Amniotic stem cell (primary cell): ENCODE measurements at places on chromosomes 5 and 9.

DNA sequence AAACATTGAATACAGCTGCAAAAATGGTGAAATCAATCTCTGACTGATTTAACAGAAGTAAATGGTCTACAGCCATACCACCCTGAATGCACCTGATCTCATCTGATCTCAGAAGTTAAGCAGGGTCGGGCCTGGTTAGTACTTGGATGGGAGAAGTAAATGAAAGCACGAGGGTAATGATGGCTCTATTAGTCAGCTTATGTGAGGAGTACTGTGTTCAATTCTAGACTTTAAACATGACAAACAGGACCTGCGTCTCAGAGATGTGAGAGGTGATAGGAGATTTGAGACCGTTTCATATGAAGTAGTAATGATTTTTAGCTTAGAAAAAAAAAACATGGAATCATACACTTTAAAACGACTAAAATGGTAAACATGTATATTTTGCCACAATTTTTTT is 77.1 kb upstream of the SUSD1 start:
- DNase-seq, result no peak

GRCh38 chr9:70111641-70112236 is 68.1 kb downstream of the MAMDC2 start:
- no peak for DNase-seq

DNA sequence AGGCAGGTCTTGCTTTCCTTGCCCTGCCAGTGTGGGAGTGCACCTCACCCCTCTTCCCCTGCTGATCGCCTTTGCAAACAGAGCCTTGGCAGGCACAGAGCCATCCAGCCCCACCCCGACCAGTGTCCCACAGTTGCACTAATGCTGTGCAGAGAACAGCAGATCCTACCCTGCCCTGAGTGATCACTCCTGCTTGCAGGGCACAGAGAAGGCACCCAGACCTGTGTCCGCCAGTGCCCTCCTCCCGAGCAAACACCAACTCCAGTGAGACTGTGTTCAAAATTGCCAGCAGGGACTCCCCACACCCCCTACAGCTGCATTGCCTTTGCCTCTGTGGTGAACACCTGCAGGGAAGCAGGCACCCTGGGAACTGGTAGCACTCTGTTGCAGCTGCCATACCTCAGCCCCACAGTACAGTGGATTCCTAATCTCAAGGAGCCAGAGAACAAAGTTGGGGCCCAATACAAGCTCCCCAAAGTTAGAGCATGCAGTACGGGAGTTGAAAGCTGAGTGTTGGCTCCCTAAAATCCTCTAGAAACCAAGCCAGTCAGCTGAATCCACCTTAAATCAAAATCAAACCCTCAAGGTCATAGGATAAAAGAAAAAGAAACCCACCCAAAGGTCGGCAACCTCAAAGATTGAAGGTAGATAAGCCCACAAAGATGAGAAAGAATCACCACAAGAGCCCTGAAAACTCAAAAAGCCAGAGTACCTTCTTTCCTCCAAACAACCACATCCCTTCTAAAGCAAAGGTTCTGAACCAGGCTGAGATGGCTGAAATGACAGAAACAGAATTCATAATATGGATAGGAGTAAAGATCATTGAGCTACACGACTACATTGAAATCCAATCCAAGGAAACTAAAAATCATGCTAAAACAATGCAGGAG is 92.9 kb upstream of the PIK3R1 start:
- no peak for DNase-seq

GRCh38 chr5:154179846-154180710 is 10.5 kb upstream of the GALNT10 start:
- peak; percentile 33 for DNase-seq

GRCh38 chr9:126371007-126371870 is 44.6 kb downstream of the MVB12B start:
- DNase-seq, result no peak

DNA sequence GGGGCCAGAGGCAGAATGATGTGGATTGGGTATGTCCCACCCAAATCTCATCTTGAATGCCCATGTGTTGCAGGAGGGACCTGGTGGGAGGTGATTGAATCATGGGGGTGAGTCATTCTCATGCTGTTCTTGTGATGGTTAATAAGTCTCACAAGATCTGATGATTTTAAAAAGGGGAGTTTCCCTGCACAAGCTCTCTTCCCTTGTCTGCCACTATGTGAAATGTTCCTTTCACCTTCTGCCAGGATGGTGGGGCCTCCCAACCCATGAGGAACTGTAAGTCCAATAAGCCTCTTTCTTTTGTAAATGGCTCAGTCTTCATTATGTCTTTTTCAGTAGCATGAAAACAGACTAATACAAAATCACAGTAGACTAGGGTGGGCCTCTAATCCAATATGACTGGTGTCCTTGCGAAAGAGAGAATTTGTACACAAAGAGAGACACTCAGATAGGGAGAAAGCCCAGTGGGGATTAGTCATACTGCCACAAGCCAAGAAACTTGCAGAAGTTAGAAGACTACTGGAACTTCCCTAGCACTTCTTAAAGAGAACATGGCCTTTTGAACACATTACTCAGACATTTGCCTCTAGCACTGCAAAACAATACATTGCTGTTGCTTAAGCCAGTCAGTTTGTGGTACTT is 68.4 kb downstream of the ANXA1 start:
- no peak for DNase-seq

GRCh38 chr9:128412120-128412790 is 8.4 kb upstream of the CERCAM start:
- DNase-seq, result no peak

GRCh38 chr5:77176429-77176828 is 34.1 kb upstream of the PDE8B start:
- no peak for DNase-seq

DNA sequence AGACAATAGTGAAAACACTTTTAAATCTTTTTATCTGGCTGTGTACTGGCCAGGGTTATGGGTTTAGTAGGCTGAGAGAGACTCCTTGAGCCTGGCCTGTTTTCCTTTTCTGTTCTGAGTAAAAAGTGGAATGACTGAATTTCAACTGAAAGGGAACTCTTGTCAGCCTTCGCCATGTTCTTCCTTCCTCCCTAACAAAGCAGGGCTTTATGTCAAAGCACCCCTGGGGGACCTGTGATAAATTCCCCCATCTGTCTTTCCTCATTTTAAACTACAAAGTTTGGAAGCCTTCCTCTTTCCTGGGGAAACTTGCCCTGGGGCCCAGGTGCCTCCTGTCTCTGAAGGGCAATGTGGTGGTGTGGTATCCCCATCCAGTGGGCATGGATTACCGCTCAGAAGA is 29.7 kb downstream of the LARP1 start:
- DNase-seq, result no peak

DNA sequence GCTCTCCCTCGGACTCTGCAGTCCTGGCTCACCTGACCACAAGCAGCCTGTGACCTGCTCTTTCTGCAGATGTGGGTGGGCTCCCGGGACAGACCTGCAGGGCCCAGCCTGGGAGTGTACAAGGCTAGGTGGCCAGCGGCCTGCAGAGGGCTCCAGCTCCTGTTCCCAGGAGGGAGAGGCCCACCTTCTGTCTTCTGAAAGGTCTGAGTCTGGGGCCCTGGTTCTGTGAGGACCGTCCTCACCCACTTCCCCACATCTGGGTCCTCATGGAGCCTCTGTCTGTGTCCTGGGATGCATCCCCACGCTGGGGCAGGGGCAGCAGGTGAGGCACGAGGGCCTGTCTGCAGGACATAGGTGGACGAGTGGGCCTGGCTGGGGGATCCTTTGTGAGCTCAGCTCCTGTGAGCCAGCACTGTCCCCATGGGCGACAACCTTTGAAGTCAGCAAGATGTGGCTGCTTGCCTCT is 43.7 kb downstream of the PHF2 start:
- DNase-seq, result no peak

DNA sequence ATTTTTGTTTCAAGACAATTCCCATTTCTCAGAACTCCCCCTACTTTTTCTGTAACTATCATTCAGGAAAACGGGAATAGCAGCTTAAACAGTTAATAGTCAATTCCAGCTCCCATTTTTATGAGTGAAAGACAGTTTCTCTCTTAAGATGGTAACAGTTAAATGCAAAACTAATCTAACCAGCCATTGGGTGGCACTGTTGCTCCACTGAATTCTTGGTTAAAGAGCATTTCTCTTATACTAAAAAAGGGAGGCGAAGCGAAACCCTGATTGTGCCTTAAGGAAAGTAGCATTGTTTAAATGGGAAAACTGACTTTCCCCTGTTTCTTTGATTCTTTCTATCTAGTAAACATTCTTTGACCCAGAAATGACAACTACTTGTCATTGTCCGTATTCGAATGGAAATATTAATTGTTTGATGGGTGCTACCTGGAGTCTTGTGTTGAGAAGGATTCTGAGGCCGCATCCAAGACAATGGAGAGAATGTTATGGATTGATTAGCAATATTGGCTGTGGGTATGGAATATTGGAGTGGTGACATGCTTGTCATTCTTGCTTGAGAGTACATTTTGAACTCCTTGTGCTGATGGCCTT is 507.8 kb downstream of the MAT2B start:
- DNase-seq, result peak; percentile 38

DNA sequence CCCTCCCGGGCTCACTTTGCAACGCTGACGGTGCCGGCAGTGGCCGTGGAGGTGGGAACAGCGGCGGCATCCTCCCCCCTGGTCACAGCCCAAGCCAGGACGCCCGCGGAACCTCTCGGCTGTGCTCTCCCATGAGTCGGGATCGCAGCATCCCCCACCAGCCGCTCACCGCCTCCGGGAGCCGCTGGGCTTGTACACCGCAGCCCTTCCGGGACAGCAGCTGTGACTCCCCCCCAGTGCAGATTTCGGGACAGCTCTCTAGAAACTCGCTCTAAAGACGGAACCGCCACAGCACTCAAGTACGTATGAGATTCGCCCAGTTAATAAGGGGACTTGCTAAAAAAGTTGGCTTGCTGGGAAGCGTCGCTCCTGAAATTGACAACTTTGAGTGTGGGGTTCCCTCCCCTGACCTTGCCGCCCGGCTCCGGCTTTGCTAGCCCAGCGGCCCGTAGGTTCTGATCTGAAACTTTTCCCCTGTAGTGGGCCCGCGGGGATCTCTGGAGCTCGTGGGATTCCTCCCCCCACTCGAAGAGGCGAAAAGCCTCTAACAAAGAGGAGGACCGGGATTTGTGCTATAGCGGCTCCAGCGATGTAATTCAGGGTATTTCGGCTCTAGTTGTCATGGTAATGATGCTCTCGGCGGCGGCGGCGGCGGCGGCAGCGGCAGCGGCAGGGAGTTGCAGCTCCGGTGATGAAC is 572 bp downstream of the NR4A3 start:
- peak; percentile 58 for DNase-seq

DNA sequence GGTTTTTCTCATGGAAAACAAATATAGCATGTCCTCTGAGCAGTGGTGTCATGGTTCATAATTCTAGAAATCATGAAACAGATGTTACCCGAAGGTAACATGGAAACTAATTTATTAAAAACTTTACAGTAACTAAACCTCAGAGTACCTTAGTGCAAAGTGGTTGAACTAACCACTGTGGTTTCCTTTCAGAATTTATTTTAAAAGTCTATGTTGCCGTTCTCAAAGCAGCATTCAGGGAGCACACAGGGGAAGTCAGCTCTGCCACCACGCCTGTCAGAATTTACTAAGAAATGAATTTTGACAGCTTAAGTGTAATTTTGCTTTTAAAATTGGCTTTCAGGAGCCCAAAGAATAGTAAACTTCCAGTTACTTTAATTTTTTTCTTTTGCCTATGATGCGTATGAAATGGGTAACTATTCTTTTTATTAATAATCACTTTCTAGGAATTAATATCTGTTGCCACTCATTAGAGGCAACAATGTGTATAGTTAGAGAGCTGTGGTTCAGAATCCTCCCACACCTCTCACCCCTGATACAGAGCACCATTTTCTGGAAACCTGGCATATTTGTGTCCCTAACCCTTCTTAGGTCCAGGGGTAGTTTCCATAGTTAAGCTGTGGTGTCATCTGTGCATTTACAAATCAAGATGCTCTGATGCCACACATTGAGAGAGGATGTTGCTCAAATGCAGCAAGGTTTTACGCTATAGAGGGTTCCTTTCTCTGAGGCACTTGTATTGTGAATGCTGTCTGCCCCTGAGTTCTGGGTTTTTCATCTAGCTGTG is 202.6 kb downstream of the ZSWIM6 start:
- DNase-seq, result no peak

- no peak for DNase-seq
These were observed 344.6 kb downstream of the PDE4D start for GRCh38 chr5:59548807-59549357.

DNA sequence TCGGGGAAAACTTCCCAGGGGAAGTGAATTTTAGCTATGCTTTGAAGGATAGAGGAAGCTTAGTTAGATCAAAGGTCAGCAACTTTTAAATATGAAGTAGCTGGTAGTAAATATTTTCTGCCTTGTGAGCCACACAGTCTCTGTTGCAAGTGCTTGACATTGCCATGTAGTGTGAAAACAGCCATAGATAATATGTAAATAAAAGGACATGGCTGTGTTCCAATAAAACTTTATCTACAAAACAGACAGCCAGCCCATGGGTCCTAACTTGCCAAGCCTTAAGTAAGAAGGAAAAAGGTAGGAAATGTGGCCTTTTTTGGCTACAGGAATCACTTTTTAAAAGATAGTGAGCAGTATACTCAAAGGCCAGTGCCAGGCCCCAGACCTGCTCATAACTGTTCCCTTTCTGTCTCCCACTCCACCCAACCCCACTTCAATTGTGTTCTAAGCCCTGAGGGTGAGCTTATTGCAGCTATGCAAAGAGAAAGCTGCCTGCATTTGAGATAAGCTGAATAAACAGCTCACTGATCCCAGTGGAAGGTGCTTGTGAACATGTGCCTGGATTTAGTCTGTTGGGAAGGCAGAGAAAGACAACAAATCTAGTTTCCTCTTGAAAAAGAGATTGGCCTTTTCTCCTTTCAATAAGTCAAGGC is 113.0 kb upstream of the TRIM32 start:
- DNase-seq, result no peak

GRCh38 chr5:142420561-142421227 is 95.9 kb upstream of the SPRY4 start:
- DNase-seq, result no peak

GRCh38 chr9:131385296-131385695 is 8.6 kb upstream of the PRRC2B start:
- no peak for DNase-seq

DNA sequence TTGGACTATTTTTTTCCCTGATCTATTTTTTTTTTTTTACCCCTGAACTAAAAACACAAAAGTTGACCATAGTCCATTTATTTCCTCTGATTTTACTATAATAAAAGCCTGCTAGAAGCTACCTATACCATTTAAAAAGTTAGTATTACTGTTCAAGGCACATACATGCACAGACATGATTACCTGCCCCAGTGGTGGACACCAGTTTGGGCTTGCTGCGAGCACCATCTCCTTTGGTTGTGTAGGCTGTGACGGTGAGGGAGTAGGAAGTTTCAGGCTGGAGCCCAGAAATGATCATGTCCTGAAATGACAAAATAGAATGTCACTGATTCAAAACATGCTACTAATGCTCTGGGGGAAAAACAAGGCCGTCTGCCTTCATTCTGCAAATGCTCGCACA is 693.1 kb upstream of the DMAC1 start:
- no peak for DNase-seq

- DNase-seq, result peak; percentile 15
These were observed 245.3 kb downstream of the SH3GL2 start for GRCh38 chr9:17824191-17824590.

- DNase-seq, result no peak
These were observed 28.3 kb upstream of the SPRY4 start for GRCh38 chr5:142353071-142353472.
